ENCODE measurements at places on chromosomes 6 and 20.

- DNase-seq, result no peak
These were observed 310.1 kb downstream of the UTRN start for GRCh38 chr6:144595266-144595665.

DNA sequence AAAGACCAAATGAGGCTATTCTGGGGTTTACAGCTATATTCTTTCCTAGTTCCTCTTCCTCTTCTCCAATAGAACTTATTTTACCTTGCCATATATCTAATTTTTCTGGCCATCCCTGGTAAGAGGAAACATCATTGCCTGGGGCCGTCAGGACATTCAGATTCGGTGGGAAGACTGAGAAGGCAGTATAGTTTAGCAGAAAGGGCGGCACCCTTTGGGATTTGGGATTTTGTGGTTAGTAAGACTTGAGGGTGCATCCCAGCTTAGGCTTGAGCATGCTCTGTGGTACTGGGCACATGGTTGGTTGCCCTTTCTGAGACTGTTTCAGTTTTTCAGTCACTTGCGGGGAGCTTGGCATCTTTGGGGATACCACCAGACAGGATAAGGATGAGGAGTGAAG, 21.1 kb downstream of the SCUBE3 start:
- DNase-seq, result no peak

DNA sequence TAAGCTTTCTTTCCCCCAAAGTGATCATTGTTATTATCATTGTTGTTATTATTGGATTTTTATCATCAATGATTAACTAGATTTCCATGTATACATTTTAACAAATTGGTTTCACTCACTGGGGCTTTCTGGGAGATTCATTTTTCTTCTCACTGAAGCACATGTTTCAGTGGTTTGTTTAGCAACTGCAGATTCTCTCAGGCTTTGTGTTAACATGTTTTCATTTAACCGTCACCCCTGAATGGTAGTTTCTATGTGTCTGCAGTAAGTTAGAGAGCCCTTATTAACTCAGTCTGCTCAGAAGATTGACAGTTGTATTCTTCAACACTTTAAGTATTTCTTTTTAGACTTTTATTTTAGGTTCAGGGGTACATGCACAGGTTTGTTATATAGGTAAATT, 12.4 kb downstream of the ZKSCAN4 start:
- DNase-seq, result no peak

DNA sequence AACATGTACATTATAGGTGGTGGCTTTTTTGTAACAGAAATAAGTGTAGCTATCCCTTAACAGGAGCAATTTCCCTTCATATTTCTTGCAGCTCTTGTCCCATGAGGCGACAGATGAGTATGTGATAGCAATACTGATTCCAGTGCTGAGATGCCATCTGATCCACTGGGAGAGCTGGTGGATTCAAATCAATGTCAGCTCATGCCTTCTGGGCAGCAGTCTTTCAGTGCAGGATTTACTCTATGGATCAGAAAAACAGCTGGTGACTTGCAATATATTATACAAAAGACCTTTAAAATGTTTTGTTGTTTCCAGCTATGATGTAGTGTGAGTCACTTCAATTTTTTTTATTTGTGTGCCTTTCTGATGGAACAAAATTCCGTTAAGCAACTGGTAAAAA, 259.9 kb upstream of the SASH1 start:
- no peak for DNase-seq

DNA sequence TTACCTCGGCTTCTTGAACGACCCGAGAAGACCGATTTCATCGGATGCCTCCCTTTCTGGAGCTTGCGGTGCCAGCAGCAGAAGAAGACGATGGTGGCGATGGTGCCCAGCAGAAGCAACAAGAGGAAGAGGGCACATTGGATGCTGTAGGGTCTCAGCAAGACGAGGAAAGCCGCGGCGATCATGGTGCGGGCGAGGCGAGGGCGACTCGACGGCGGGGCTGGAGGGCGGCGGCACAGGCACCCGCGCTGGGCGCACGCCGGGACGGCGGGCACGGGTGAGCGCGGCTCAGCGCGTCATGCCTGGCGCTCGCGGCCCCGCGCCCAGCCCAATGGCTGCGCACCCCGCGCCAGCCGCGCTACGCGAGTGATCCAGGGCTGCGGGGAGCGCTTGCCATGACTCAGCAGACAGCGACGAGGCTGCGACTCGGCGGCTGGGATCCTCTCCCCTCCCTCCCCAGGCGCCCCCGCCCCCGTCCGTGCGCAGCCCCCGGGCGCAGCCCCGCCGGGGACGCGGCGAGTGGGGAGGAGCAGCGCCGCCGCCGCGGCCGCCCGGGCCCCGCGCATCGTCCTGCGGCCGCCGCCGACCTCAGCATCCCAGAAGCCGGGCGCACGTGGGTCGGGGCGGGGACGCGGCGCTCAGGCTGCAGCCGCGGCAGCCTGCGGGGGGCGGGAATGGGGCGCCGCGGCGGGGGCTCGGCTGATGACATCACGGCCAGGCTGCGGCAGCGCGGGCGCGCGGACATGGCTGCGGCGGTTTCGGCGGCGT, at the start of gene BEND6:
TSS of gene BEND6 (plus strand) at position 705 of the 768 bp plus-strand sequence. CDS start 26,704 bp downstream, outside the sequence.
- DNase-seq, result peak; percentile 87

GRCh38 chr6:82603871-82604270, 240.3 kb downstream of the TPBG start:
- no peak for DNase-seq

- no peak for DNase-seq
These were observed 159.8 kb downstream of the AKAP7 start for GRCh38 chr6:131295081-131295480.

DNA sequence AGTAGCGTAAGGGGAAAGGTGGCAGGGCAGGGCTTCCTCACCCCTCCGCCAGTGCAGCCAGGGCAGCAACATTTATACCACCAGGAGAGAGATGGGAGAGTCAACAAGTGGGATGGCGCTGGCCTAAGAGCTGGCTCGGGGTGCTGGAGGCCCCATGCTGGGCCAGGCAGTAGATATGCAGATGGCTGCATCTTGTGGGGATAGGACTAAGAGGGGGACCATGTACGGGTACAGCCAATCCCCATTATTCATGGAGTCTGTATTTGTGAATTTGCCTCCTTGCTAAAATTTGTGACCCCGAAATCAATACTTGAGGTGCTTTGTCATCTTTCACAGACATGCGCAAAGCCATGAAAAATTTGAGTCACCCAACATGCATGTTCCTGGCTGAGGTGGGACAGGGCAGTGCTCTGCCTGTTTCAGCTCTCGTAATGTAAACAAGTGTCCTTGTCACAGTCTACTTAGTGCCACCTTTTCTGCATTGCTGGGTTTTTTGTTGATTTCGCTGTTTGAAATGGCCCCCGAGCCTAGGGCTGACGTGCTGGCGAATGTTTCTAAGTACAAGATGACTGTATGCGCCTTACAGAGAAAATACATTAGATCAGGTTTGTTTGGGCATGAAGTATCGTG, 27.5 kb upstream of the TAF8 start:
- no peak for DNase-seq

DNA sequence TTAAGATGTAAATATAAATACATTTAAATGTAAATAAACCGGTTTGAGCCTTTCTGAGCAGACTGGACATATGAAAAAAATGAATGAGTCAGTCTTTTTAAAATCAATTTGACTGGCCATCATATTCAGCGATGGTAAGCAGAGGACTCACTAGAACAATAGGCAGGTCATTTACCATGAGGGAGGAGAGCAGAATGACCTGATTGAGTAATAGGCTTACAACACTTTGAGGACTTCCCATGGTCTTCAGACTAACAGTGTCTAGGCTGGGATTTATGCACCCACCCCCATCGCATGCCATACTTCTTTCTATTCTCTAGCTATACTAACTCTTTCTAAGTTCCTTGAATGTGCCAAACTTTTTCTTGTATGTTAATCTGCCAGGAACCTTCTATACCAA, 241.9 kb upstream of the RAB32 start:
- DNase-seq, result no peak

- DNase-seq, result no peak
These were observed 7.6 kb downstream of the RRAGD start for GRCh38 chr6:89404512-89404911.

GRCh38 chr6:28485482-28485881, 30.1 kb downstream of the GPX6 start:
- no peak for DNase-seq

- no peak for DNase-seq
These were observed 106.2 kb downstream of the TULP4 start for GRCh38 chr6:158418501-158418900.

DNA sequence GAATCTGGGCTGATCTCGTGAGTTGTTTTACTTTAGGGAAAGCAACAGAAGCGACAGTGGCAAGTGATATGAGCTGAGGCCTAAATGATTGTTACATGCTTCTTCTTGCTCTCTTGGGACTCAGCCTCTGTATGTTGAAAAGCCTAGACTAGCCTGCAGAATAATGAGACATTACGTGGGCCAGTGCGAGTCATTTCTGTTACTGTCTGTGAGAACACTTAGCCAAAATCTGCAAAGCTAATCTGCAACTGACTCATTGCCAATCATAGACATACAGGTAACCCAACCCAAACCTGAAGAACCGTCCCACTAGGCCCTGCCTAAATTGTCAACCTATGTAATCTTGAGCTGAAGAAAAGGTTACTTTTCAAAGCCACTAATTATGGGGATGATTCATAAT, 77.4 kb upstream of the F13A1 start:
- no peak for DNase-seq

DNA sequence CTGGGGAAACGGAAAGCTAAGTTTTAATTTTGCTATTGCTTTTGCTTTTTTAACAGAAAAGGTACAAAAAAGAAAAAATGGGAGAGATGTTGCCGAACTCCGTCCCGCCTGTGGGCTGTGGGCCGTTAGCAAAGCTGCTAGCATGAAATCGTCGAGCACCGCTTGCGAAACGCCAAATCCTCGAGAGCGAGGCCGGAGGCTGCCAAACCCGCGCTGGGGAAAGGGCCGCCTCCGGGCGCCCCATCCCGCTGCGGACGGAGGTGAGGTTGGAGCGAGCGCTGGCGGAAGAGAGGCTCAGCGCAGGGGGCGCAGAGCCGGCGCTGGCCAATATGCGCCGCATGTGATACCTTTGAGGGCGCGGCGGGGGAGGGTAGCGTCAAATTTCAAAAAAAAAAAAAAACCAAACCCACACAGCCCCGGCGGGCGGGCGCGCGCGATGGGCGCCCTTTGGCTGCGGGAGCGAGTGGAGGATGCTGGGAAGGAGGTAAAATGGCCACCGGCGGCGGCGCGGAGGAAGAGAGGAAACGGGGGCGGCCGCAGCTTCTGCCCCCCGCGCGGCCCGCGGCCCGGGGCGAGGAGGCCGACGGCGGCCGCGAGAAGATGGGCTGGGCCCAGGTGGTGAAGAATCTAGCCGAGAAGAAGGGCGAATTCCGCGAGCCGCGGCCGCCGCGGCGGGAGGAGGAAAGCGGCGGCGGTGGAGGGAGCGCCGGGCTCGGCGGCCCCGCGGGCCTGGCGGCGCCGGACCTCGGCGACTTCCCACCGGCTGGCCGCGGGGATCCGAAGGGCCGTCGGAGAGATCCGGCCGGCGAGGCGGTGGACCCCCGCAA, at the start of gene ZCCHC3:
TSS of gene ZCCHC3 (plus strand) at position 473 of the 827 bp plus-strand sequence. CDS start at position 490, 17 bp downstream.
- peak; percentile 92 for DNase-seq
